ENCODE measurements at places on chromosomes 5 and 9.

DNA sequence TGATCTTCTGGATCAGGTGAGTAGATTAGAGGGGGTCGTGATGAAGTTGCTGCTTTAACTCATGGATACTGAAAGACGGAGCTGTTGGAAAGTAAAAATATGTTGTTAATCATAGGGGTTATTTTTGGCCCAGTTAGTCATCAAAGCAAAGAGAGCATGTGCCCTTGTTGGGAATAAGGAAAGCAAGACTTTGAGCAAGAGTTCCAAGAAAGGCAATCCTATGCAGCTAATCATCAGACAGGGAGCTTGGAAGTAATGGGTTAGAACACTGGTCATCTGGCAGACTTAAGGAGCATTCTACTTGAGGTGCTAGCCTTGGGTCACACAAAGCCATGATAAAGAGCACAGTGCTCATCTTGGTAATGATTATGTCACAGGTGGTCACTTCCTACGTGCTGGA lies 18.3 kb downstream of the ASPN start:
- no peak for DNase-seq

DNA sequence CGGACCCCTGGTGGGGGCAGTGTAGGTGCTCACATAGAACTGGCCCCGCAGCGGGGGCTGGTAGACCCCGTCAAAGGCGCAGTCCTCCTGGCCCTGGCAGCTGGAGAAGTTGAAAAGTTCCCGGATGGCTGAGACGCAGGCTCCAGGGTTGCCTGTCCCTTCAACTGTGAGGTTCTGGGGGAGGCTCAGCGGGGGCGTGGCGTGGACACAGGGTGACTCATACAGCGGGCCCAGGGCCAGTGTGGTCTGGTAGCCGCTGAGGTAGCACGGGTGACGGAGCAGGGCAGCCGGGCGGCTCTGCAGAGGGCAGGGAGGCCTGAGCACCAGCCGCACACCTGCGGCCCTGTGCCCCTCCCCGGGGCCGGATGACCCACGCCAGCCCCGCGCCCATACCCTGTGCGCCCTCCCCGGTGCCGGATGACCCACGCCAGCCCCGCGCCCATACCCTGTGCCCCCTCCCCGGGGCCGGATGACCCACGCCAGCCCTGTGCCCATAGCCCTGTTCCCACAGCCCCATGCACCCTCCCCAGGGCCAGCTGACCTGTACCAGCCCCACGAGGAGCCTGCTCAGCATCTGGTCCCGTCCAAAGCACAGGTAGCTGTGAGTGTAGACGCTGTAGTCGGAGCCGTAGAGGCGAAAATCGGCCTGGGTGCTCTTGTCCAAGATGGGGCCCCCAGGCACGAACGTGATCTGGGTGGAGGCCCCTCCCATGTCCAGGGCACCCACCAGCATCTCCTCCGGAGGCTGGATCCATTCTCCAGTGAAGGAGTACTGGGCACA lies 5.0 kb downstream of the ENTPD8 start:
- no peak for DNase-seq

DNA sequence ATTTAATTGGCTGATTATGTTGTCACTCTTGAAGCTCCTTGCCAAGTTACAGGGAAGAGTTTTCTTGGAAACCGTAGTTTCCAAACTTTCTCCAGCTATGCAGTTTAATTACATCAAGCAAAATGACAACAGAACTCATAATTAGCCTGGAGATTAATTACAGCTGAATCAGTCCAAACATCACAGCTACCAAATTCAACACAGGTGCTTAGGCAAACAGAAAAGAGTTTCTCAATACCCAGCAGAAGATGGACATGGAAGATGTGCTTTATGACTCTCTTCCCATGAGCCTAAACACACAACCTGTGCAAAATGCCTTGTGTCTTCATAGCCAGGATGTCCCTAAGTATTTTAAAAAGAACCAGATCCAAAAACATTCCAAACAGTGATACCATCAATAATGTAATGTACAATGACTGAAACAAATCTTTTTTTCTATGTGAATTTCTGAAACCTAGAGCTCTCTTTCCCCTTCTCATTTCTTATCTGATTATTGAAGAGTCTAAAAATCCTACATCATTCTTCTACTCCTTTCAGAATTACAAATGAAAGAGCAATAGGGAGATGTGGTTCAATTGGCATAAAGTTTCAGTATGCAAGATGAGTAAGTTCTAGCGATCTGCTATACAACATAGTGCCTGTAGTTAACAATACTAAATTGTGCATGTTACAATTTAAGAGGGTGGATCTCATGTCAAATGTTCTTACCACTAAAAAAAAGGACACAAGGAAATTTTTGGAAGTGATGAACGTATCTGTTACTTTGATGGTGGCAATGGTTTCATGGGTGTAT lies 124.3 kb downstream of the RASEF start:
- no peak for DNase-seq

- DNase-seq = no peak
Observed at GRCh38 chr9:104586496-104587180, 12.6 kb downstream of the OR13C5 start.

DNA sequence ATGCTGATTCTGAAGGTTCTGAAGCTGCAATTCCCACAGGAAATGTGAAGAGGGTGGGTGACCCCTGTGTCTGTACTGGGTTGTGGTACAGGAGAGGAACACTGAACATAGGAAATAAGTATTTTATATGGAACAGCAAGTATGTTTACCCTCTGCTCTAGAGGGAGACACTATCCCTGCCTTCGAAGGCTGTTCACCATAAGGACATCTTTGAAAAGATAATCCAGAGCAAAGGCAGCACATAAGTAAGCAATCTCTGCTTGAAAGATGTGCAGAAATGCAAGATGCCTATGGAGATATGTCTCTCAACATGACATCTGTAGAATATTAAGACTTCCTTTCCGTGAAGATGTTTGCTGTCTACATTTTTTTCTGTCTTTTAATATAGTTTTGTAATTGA lies 184.4 kb upstream of the EFNA5 start:
- DNase-seq = no peak

- DNase-seq = no peak
Observed at GRCh38 chr5:173907686-173908371, 19.7 kb downstream of the CPEB4 start.

GRCh38 chr5:166724284-166724683 lies 1567.2 kb upstream of the WWC1 start:
- DNase-seq = no peak

DNA sequence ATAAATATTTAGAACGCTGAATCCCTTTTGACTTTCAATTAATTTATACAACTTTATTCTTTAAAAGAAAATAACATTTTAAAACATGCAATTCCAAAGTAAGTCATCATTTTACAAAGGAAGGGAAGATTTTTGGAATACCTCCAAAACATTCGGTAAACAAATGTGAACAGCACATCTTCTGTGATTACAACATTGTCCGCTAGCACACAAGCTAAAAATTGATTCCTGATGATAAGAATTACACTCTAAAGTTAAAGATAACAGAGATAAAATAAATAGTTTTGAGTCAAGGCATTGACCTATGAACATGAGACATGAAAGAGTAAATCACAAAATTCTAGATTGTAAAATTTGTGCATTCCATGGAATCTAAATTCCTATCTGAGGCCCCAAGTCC lies 56.2 kb upstream of the TRAF1 start:
- DNase-seq = no peak

DNA sequence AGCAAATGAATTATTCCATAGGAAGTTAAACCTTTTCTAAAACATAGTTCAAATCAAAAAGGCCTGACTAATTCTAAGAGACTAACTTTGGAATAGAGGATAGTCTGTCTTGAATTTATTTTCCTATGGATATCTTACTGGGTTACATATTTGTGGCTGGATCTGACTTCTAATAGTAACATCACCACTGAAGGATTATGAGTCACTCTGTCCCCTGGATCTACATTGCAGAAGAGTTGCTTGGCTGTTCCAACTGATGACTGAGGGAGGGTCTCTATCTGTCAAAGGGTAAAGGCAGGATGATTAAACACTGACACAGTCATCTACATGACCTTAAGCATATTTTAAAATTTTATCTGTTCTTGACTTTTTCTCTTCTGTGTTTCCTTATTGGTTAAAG lies 119.6 kb upstream of the FST start:
- DNase-seq = no peak

DNA sequence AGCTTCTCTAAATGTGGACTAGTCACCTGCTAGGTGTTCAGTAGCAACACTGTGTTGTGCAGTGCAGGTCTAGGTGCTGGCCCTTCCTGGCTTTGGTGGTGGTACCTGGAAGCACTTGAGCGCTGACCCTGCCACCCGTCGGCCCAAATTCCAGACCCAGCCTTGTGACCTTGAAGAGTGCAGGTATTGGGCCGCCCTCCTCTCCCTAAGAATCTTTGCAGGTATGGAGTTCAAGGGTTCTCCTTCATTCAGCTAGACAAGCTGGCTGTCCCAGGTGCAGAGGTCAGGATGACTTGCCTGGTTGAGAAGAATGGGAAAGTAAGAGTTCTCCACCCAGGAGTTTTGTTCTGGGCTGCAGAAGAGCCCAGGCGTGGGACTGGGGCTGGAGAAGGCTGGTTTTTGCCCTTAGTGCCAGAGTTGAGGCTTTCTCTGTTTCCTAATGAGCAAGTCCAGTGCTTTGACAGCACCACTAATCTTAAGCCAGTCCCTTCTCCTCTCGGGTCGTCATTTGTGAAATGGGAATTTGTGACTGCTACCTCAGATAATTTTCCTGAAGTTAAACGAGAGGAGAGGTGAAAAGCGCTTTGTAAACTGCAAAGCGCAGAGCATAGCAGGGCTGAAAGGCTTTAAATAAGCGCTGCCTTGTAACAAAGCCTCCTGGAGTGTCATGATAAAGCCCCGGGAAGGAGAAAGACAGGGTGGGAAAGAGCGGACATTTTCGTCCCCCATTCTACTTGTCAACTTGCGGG lies 4.0 kb downstream of the FOXE1 start:
- DNase-seq = no peak

DNA sequence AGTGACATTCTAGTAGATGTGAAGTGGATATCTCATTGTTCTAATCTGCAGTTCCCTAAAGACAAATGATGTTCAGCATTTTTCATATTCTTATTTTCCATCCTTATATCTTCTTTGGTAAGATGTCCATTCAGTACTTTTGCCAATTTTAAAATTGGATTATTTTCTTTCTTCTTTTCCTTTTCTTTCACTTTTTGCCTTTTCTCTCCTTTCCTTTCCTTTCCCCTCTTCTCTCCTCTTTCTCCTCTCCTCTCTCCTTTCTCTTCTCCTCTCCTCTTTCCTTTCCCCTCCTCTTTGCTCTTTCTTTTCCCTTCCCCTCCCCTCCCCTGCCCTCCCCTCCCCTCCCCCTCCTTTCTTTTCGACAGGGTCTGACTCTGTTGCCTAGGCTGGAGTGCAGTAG lies 10.1 kb downstream of the ZFYVE16 start:
- DNase-seq = no peak

DNA sequence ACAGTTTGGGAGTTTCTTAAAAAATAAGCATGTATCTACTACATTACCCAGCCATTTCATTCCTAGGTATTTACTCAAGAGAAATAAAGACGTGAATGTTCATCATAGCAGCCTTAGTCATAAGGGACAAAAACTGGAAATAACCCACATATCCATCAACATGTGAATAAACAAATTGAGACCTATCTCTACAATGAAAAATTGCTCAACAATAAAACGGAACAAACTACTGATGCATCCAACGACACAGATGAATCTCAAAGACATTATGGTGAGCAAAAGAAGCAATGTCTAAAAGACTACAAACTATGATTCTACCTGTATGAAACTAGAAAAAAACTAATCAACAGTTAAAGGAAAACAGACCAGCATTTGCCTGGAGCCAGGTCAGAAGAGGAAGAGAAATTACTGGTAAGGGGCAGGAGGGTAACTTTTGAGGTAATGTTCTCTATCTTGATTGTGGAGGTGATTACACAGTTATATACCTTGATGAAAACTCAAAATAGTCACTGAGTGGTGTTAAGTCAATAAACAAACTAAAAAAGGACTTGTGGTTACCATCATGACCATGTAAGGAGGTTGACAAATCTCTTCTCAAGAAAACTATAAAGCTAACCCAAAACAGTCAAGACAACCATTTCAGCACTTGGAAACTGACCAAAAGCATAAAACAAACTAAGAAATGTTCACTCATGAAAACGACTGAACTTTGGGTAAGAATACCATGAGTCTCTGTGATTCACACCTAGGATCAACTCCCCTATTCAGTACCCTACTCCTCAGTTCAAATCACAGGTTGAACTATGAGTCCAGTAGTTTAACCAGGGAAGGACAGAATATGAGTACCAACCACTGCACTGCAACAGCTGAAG lies 10.4 kb downstream of the UIMC1 start:
- no peak for DNase-seq

DNA sequence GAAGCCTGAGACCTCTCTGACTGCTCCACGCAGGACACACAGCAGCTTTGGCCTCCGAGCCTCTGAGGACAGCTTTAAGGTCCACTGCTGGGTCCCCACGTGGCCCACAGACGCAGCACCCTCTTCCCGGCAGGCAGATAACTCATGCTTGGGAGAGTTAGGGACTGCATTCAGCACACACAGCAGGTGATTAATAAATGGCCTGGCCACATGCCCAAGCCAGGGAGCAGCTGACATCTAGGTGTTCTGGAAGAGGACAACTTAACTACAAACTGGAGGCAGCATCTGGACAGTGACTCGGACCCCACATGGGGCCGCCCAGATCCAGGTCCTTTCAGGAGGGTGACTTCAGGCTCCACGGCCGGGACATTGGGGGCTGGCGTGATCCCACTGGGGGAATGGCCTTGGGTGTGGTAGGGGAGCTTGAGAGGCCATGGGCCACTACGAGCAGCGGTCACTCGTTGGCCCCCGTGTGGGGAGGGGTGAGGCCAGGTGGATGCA lies 11.3 kb downstream of the NINJ1 start:
- no peak for DNase-seq

DNA sequence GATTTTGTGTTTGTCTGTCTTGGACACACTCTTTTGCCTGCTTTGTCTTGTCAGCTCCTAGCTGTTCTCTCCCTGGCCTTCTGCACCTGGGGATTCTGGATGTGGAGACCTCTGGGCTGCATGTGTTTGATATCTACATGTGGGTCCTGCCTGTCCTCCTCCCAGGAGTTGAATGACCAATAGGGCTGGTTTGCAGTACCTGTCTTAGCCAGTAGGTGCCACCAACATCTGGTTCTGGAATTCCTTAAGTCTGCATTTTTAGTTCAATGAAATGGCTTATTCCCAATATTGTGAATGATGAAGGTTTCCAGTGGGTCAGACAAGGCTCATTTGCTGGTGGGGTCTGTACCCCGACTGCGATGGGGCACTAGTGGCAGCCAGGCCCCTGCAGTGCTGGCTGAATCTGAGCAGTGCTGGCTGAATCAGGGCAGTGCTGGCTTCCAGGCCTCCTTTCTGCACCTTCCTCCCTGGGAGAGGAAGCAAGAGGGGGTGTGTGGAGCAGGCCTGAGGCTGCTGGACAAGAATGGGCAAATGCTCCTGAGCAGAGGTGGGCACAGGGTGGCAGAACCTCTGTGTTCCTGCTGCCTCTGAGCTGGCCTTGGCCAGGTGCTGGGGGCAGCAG lies 73.3 kb downstream of the RXRA start:
- DNase-seq = no peak
